ENCODE measurements at places on chromosomes 1 and 21. TPM values are rescaled to one million over a fixed set of nuclear protein-coding genes. Genes with fewer than 3 reads are reported as not detected.
A peak's percentile ranks its signal among the peaks of the same experiment; 100 is the strongest.

GRCh38 chr1:207841293-207841692, 69.6 kb downstream of the CD34 start:
- H3K4me1 ChIP-seq: peaks cover 30% of the 10 kb centered on the region
- no peak overlapping the region for H3K27ac ChIP-seq
- H3K36me3 ChIP-seq: peaks cover 37% of the 10 kb centered on the region
- H3K4me3 ChIP-seq: no peak overlapping the region
- H3K27me3 ChIP-seq: no peaks in the 10 kb centered on the region
- DNase-seq: no peak

GRCh38 chr1:226772446-226773139, 33.5 kb upstream of the ITPKB start:
- DNase-seq: no peak
- no peaks in the 10 kb centered on the region for H3K36me3 ChIP-seq
- peaks cover under 1% of the 10 kb centered on the region for H3K27me3 ChIP-seq
- no peak overlapping the region for H3K4me3 ChIP-seq

DNA sequence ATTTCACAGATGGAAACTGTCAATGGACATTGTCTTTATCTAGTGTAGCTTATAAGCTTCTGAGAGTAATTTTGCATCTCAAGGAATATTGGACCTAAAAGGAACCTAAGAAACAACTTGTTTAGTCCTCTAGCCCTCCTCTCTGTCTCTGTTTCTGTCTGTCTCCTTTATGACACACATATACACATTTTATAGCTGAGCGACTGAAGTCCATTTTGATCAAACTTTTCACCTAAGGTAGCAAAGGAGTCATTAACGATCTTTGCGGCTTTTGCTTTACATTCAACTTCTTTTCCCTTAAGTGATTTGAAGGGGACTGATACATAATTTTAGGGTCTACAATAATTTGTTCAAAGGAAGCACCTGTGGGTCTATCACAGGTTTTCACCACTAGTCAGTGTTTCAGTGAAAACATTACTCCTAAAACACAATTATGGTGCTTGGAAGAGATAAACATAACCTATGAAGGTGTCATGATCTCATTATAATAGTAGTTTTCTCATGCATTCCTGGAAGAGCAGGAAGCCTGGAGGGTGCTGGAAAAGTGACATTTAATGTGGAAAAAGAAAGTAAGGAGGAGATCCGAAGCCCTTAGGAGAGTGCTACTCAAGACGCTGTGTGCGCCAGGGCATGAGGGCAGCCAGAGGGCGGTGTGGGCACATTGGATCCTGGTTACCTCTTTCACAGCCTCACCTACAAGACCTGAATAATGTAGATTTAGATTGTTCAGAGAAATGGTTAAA, 248.6 kb downstream of the DNM3 start:
- peak; percentile 66 for DNase-seq
- no peaks in the 10 kb centered on the region for H3K36me3 ChIP-seq
- no peak overlapping the region for H3K27ac ChIP-seq
- peaks cover 2% of the 10 kb centered on the region for H3K4me1 ChIP-seq
- no peaks in the 10 kb centered on the region for H3K27me3 ChIP-seq
- H3K4me3 ChIP-seq: no peak overlapping the region

DNA sequence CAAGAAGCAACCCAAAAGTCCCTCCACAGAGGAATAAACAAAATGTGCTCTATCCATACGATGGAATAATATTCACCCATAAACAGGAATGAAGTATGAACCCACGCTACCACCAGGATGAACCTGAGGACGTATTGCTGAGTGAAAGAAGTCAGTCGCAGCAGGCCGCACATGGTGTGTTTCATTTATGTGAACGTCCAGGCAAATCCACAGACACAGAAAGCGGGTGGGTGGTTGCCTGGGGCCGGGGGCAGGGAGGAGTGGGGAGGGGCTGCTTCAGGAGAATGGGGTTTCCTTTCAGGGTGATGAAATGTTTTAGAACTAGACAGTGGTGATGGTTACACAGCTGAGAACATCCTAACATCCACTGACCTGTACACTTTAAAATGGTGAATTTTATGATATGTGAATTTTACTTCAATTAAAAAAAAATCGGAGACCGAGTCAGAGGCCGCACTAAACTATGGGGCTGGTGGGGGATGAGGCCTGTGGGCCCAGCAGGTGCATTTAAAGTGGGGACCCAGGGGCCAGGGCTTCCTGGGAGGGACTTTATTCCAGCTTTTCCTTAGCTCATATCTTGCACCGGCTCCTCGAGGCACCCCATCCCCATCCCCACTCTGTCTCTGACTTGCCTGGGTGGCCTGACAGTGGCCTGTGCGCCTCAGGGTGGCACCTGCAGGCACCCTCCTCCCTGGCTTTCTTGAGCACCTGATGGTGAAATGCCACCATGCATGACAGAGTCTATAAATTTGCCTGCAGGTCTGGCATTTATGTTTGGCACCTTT, 392.6 kb upstream of the VAMP3 start:
- H3K4me3 ChIP-seq: no peak overlapping the region
- no peaks in the 10 kb centered on the region for H3K36me3 ChIP-seq
- no peak overlapping the region for H3K27ac ChIP-seq
- H3K4me1 ChIP-seq: no peaks in the 10 kb centered on the region

GRCh38 chr1:64532646-64533045, 62.7 kb downstream of the CACHD1 start:
- no peak for DNase-seq
- peaks cover 15% of the 10 kb centered on the region for H3K4me1 ChIP-seq
- H3K4me3 ChIP-seq: no peak overlapping the region
- no peak overlapping the region for H3K27ac ChIP-seq

- H3K4me3 ChIP-seq: no peak overlapping the region
- H3K36me3 ChIP-seq: no peaks in the 10 kb centered on the region
- peaks cover 5% of the 10 kb centered on the region for H3K27me3 ChIP-seq
- no peak overlapping the region for H3K27ac ChIP-seq
- H3K4me1 ChIP-seq: no peaks in the 10 kb centered on the region
- no peak for DNase-seq
These were observed 75.4 kb downstream of the SLC25A24 start for GRCh38 chr1:108124622-108125311.

GRCh38 chr1:6928106-6928885, 143.0 kb downstream of the CAMTA1 start:
- no peaks in the 10 kb centered on the region for H3K4me1 ChIP-seq
- no peak for DNase-seq
- H3K36me3 ChIP-seq: no peaks in the 10 kb centered on the region

DNA sequence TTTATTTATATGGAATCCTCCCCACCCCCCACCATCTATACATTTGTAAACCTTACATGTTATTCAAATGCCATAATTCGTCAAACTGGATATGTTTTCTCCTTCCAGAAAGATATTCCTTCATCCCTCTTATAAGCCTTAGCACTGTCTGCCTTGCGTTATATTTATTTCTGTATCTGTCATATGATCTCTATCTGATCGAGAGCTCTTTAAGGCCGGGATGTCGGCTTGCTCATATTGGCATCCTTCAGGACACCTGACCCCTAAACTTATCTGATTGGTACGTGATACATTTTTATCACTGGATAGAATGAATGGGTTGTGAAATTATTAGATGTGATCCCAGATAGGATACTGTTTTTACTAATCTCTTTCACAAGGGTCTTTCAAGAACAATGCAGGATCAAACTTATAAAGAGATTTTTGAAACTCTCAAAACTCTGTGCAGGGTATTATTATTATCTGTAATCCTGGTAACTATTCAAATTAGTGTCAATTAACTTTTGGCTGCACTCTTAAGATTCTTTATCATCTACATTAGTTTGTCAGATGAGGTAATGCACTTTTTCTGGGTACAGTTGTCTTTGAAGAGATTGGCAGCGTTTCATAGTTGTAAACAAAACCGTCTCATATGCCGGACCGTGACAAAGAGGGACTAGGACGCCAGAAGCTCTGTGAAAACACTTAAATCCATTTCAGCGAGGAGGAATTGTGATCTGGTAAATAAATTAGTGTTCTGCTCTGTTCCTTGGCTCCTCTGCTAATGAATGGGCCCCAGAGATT, 152.0 kb downstream of the KIF26B start:
- no peak for DNase-seq
- peaks cover 11% of the 10 kb centered on the region for H3K4me1 ChIP-seq
- no peak overlapping the region for H3K27ac ChIP-seq
- no peak overlapping the region for H3K4me3 ChIP-seq
- no peaks in the 10 kb centered on the region for H3K36me3 ChIP-seq

GRCh38 chr1:36076979-36077573, 6.8 kb upstream of the TEKT2 start:
- H3K4me1 ChIP-seq: no peaks in the 10 kb centered on the region
- H3K4me3 ChIP-seq: no peak overlapping the region
- peaks cover 17% of the 10 kb centered on the region for H3K27me3 ChIP-seq
- no peak overlapping the region for H3K27ac ChIP-seq
- no peak for DNase-seq

DNA sequence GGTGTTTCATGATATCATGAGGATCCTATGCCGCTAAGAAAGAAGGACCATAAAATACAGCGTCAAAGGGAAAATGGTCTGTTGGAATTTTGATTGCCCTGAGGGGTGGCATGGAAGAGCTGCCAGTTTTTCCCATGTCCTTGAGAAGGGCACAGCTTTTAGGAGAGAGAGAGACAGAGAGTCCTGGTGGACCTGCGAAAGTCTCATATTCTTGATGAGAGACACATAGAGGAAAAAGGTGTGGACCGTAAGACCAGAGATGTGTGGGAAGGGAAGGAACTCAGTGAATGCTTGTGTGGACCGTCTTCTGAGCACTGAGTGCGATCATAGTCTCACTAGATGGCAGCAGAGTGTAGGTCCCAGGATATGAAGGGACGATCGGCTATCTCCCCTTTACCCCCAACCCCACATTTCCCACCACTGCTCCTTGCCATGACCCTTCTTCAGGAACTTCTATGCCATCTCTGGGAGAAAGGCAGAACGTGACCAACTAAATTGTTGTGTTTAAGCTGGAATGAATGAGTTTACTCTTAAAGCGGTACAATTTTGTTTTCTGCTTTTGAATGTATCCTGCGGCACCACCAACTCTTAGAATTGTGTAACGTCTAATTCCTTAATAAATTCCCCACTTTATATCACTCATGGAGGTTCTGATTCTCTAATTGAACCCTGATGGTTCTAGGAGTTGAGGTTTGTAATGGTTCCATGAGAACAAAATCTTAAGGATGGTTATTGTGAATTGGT, 117.7 kb downstream of the CTH start:
- H3K27me3 ChIP-seq: peaks cover 22% of the 10 kb centered on the region
- H3K36me3 ChIP-seq: no peaks in the 10 kb centered on the region
- DNase-seq: peak; percentile 8
- H3K4me1 ChIP-seq: no peaks in the 10 kb centered on the region
- H3K4me3 ChIP-seq: no peak overlapping the region
- H3K27ac ChIP-seq: no peak overlapping the region

DNA sequence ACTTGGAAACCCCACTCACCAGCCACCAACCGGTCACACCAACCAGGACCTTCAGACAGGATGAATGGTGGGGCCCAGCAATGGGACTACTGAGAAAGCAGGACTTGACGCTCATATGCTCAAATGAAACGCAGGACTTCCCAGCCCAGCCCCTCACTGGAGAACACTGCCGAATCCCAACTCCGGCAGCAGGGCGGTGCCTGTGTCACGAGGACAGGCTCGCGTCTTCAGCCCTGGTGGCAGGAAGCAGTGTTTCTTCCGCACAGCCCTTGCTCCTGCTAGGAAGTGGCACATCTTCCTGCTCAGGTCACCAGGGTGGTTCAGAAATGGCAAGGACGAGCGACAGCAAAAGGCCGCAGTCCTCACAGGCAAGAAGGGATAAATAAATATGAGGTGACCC, 38.9 kb downstream of the CD58 start:
- no peak overlapping the region for H3K4me3 ChIP-seq
- peaks cover 76% of the 10 kb centered on the region for H3K36me3 ChIP-seq
- H3K27me3 ChIP-seq: no peaks in the 10 kb centered on the region
- DNase-seq: no peak

- H3K27me3 ChIP-seq: peaks cover 69% of the 10 kb centered on the region
- peak overlapping the region; percentile 75 for H3K4me3 ChIP-seq
- peaks cover 9% of the 10 kb centered on the region for H3K4me1 ChIP-seq
- no peak overlapping the region for H3K27ac ChIP-seq
- no peaks in the 10 kb centered on the region for H3K36me3 ChIP-seq
These were observed 543 bp upstream of the MARK1 start for GRCh38 chr1:220527279-220527907.

GRCh38 chr1:179205284-179205683, 24.2 kb downstream of the ABL2 start:
- H3K27ac ChIP-seq: no peak overlapping the region
- H3K27me3 ChIP-seq: no peaks in the 10 kb centered on the region

The LRRC38 gene
- not detected for total RNA-seq

The OR2AK2 gene
- not detected for total RNA-seq

The OXCT2 gene
- total RNA-seq: not detected

The MYOG gene
- total RNA-seq: not detected

The CHIT1 gene
- 0.42 TPM for total RNA-seq
